Kasumi-1 (cell line): ENCODE measurements at places on chromosomes 3 and 15.

DNA sequence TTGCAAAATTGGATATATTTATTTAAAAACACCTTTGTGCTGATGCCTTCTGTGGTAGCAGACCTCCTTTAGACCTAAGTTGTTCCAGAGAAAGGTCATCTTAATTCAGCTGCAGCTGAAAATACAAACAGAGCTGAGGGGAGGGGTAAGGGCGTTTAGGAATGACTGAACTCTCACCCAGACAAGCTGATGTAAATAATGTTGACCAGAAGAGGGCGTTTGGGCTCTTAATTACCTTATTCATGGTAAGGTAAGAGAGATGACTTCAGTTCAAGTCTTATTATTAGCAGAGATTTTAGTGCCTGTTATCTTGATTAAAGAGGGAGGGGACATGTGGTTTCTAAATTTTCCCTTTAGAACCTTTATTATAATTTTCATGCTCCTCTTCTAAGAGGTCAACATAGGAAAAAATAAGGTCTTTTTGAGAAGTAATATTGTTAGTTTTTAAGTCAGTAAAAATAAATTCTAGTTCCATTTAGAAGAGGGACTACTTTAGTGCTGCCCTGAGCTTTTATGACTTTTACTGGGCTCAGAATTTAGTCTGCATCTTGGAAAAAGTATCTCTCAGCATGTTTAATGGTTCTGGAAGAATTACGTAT, 46.3 kb downstream of the GPR171 start:
- DNase-seq = peak; percentile 84

DNA sequence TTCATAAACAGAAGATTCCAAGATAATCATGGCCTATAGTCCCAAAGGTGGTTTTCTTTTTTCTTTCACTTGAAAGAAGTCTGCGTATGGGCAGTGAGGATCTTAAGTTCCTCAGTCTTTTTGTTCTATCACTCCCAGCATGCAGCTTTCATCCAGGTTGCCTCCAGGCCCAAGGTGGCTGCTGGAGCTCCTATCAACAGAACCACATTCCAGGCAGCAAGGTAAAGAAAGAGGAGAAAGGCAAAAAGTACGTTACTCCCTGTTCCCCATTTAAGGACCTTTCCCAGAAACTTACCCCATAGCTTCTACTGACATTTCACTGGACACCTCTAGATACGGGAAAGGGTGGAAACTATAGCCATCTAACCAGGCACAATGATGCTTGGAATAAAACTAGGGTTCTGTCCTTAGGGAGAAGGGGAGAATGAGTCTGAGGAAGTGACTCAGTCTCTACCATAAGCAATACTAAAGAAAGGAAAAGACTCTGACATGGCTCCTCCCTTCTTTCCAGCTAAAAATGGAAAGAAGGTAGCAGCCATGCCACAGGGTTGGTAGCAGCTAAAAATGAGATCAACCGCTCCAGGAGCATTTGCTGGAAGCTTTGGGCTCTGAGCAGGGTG, 313.9 kb upstream of the NR2E3 start:
- no peak for DNase-seq

DNA sequence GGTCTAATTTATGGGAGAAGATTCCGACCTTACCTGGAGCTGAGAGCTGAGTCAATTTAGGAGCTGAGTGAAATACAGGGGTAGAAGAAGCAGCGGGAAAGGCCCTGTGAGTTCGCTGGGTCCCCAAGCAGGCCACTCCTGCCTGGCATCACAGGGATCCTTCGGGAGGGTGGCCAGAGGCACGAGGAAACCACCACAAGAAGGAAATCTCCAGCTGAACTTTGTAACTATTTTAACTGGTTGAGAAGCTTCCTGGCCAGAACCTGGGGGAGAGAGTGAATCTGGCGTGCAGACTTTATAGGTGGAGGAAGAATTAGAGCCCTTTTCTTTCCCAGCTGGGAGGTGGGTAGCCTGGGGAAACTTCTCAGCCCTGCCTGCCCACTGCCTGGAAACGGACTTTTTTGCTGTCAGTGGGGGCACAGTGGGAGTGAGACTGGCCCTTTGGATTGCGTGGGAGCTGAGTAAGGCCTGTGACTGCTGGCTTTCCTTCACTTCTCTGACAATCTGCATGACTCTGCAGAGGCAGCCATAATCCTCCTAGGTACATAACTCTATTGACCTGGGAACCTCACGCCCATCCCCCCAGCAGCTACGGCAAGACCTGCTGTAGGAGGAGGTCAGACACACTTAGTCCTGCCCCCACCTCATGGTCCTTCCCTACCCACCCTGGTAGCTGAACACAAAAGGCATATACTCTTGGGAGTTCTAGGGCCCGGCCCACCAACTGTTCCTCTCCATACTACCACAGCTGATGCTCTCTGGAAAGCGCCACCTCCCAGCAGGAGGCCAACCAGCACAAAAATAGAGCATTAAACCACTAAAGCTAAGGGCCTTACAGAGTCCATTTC, 340.7 kb downstream of the CNTN3 start:
- DNase-seq = no peak

GRCh38 chr15:36940636-36941260, 159.6 kb downstream of the MEIS2 start:
- DNase-seq = no peak

GRCh38 chr3:153885359-153885758, 235.8 kb upstream of the ARHGEF26 start:
- no peak for DNase-seq
